ENCODE measurements at places on chromosomes 1 and 21.

- no peak for DNase-seq
Observed at GRCh38 chr1:46401154-46401913, 7.2 kb downstream of the FAAH start.

- DNase-seq: no peak
Observed at GRCh38 chr1:46686255-46686654, 14.6 kb downstream of the TEX38 start.

- DNase-seq: no peak
Observed at GRCh38 chr1:186735463-186735862, 55.2 kb upstream of the PTGS2 start.

DNA sequence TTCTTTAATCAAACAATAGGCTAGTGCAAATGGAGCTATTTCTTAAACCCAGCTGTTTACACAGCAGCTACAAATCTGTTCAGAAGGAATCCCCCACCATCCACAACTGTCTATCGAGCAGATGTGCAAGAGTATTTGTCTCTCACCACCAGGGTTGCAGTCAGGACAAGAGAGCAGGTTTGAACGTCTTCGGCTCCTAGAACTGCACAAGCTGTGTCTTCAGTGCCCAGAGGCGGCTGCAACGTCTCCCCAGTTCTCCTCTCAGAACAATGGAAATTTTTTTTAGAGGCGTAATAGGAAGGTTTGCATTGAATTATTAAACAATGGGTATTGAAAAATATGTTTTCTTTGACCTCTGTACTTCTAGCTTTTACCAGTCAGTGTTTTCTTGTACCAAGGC lies 7.3 kb downstream of the OVAAL start:
- DNase-seq: no peak

- DNase-seq: no peak
Observed at GRCh38 chr1:93614986-93615581, 66.6 kb downstream of the BCAR3 start.

- no peak for DNase-seq
Observed at GRCh38 chr1:198845851-198846250, 207.0 kb downstream of the PTPRC start.

DNA sequence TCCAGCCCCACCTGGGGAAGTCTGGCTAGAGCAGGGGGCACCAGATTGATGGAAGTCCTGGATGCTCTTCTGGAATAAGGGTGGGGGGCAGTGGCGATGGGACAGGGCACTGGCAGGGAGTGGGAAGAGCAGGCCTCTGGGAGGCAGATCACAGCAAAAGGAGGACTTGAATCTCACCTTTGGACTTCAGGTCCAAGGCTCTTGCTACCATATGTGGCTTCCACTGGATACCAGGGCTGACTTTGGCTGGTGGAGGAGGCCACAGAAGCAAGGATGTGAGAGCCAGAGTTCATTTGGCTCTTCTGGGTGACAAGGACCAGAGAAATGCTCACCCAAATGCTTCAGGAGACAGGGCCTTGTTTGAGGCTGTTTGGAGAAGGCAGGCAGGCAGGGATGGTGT lies 16.0 kb upstream of the SYNC start:
- DNase-seq: no peak

DNA sequence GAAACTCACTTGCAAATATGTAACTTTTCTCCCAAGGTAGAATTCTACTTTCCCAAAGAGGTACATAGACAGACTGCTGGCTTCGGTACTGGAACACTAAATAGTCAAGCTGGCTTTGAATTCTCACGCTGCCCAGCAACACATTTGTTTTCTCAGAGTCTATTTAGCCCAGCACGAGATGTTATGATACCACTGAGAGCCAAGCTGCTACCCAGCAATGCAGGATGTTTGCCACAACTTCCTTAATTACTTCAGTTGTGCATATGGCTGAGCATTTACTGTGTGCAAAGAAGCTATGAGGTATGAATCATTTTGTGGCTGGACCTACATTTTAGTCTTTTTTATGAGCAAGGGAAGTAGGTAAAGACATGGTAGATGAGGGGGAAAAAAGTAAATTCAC lies 793.2 kb downstream of the PLA2G4A start:
- DNase-seq: no peak

- no peak for DNase-seq
Observed at GRCh38 chr1:91781901-91782622, 103.9 kb downstream of the TGFBR3 start.

- DNase-seq: no peak
Observed at GRCh38 chr1:238242181-238242580, 351.5 kb upstream of the ZP4 start.

DNA sequence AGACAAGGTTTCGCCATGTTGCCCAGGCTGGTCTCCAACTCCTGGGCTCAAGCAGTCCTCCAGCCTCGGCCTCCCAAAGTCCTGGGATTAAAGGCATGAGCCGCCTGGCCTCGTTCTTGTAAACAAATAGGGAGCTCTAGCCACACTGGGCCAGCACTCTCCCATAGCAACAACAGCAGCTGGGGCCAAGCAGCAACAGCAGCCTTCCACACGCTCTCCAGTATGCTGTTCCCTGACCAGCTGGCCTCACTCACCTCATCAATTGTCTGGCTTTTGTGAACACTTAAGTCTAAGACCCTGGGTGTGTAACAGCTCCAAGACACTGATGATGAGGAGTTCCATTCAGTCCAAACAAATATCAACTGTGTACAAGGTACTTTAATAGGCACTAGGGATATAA lies 16.9 kb upstream of the GLIS1 start:
- DNase-seq: no peak

DNA sequence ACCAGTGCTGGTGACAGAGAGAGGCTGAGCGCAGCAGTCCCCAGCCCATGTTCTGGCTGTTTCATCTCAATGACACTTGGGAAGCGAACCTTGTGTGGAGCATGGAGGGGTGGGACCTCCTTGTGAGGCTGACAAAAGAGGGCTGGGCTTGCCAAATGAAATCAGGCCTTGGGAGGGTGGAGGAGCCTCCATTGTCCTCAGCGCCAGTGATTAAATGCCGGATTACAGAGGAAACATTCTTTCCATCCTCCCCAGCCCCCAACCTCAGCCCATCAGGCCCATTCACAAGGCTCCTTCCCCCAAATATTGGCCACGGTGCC lies 63.3 kb upstream of the PAXBP1 start:
- DNase-seq: no peak

- DNase-seq: no peak
Observed at GRCh38 chr1:161133220-161133740, 813 bp upstream of the DEDD start.

GRCh38 chr1:239956263-239956662 lies 135.4 kb upstream of the FMN2 start:
- no peak for DNase-seq

- DNase-seq: no peak
Observed at GRCh38 chr1:78318011-78318410, 172.8 kb upstream of the PTGFR start.

- no peak for DNase-seq
Observed at GRCh38 chr1:230319014-230319747, 107.0 kb downstream of the PGBD5 start.

DNA sequence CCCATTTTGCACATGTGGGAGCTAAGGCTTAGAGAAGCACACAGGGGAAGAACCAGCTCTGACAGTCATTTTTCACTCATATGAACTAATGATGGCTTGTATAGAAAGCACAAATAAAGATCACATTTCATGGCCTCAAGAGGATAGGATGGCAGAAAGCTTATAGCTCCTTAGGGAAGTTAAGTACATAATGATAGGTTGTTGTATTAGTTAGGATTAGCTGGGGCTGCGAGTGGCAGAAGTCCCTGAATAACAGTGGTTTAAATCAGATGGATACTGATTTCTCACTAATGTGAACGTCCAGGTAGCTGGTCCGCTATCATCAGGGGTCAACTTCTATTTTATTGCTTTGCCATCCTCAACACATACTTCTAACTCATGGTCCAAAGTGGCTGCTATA lies 284.0 kb downstream of the RPS6KC1 start:
- no peak for DNase-seq

GRCh38 chr1:231722356-231722755 lies 95.8 kb downstream of the DISC1 start:
- no peak for DNase-seq

DNA sequence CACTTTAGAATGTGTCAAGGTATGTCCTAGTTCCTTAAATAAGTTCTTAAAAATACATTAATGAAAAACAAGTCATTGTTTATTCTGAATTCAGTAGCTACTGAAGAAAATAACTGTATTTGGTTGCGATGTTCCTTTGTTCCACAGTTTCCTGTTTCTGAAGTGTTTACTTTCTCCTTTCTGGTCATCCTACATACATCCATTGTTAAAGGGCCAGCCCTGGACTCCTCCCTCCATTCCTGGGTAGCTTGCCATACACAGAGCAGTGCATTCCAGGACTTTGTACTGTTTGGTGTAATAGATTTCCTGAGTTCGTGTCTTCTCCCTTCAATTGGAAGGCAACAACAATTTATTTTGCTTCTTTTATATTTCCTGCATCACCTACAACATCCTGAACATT lies 845.4 kb upstream of the CXADR start:
- DNase-seq: no peak

DNA sequence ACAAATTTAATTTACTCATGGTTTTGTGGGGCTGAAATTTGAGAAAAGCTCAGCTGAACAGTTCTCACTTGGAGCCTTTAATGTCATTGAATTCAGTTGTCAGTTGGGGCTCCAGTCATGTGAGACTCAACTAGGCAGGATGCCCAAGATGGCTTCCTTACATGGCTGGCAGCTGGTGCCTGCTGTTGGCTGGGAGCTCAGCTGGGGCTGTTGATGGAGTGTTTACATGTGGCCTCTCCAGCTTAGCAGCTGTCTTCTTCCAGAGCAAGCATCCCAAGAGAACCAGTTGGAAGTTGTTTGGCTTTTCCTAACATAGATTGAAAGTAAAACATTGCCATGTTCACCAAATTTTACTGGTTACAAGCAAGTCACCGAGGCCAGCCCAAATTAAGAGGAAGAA lies 81.8 kb upstream of the KCNA3 start:
- no peak for DNase-seq

GRCh38 chr1:923991-924655 lies 400 bp downstream of the SAMD11 start:
- no peak for DNase-seq

GRCh38 chr1:33435096-33435820 lies 4.4 kb upstream of the PHC2 start:
- DNase-seq: no peak

DNA sequence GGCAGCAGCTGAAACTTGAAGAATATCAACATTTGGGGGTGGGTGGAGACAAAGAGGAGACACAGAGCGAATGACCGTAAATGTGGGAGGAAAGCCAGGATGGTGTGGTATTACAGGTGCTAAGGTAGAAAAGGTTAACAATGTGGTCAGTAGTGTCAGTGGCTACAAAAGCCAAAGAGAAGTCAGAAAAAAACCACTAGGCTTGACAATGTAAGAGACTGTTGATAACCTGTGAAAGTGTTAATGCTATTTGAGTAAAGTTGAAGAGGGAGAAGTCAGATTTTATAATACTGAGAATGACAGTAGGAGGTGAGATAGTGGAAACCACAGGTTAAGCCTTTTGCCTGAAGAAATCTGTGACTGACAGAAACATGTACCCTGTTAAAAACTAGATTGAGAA lies 120.8 kb downstream of the CLEC20A start:
- DNase-seq: no peak

- no peak for DNase-seq
Observed at GRCh38 chr1:11836955-11837766, 10.4 kb downstream of the NPPA start.

GRCh38 chr1:59132295-59132694 lies 164.6 kb upstream of the FGGY start:
- no peak for DNase-seq

DNA sequence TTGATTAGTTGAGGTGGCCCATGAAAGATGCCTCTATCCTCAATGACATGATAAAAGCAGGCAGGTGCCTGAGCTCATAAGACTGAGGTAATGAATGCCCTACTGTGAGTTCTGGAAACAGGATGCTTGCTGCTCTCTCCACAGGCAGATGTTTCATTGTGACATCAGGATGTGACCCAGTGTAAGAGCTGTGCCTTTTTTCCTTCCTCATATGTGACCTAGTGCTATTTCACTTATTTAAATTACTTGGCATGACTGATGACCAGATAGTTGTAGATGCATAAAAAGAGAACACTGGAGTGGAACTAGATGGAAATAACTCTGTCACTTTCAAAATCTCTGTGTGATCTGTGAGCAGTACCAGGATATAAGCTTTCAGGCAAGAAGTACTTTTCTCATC lies 31.9 kb downstream of the KIF14 start:
- DNase-seq: no peak

- DNase-seq: no peak
Observed at GRCh38 chr1:208083016-208083714, 161.0 kb downstream of the PLXNA2 start.

All from activated CD8-positive, alpha-beta memory T cell treated with anti-CD3 and anti-CD28 coated beads for 1 hour (primary cell).